ENCODE measurements at places on chromosomes 16 and 17.

GRCh38 chr16:85474621-85475217 is 138.4 kb upstream of the GSE1 start:
- DNase-seq: no peak

DNA sequence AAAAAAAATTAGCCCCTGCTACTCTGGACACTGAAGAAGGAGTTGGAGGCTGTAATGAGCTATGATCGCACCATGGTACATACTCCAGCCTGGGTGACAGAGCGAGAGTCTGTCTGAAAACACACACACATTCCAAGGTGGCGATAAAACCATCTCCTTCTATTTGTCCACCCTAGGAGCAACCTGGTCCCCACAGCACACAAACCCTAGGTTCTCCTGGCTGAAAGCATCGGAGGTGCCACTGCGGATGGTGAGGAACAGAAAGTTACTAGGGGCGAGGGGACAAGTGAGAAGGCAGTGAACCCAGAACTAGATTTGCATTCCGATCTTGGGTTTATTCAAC is 1.4 kb upstream of the ECI1 start:
- no peak for DNase-seq

- no peak for DNase-seq
Observed at GRCh38 chr17:77329741-77330531, 189.2 kb downstream of the SEC14L1 start.

GRCh38 chr17:78709751-78710181 is 72.3 kb downstream of the CYTH1 start:
- DNase-seq: no peak

DNA sequence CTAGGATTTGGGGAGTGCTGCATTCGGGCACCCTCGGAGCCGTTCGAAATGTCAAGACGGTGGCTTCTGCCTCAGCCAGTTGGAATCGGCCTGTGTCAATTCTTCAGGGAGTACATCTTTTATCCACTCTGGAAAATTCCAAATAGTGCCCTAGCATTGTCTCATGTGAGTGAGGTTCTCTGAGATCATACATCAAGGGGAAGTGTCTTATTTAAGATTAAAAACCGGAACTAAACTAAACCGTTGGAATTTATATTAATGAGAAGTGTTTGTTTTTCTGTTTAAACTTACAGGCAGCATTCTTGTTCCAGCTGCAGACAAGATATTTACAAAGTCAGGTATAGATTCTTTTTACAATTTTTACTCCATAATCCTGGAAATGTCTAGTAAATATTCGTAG is 56.8 kb downstream of the SLC47A1 start:
- no peak for DNase-seq

- DNase-seq: no peak
Observed at GRCh38 chr16:405548-406506, 4.1 kb downstream of the DECR2 start.

Measured in activated CD4-positive, alpha-beta T cell treated with anti-CD3 and anti-CD28 coated beads for 36 hours (primary cell).